ENCODE measurements at places on chromosomes 2 and 18.

DNA sequence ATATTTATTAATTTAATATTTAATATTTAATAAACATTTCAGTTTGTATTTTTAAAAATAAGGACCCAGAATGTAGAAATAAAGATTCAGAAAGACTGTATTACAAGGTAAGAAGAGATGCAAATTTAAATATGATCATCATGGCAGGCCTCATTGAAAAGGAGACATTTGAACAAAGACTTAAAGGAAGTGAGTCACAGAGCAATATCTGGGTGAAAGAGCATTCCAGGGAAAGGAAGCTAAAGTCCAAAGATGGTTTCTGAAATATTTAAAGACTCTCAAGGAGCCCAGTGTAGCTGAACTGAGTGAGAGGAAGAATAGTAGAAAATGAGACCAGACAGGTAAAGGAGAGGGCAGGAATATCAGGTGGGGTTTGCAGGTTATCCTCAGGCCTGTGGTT is 5.9 kb downstream of the SCYGR4 start:
- DNase-seq, result no peak

DNA sequence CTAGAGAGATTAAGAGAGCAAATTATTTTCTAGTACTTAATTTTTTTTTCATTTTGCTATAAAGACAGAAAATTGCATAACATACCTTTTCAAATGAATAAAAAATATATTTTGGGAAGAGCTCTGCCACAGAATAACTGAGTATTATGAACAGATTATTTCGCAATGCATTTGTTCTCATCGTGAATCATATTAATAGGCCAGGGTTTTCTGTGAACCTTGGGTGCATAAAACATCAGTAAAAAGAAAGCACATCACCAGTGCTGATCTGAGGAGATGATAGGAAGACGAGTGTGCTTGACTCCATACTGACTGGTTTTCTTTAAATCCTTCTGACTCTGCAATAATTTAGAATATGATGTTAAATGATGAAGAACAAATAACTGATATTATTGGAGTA is 409.1 kb downstream of the CPS1 start:
- no peak for DNase-seq

DNA sequence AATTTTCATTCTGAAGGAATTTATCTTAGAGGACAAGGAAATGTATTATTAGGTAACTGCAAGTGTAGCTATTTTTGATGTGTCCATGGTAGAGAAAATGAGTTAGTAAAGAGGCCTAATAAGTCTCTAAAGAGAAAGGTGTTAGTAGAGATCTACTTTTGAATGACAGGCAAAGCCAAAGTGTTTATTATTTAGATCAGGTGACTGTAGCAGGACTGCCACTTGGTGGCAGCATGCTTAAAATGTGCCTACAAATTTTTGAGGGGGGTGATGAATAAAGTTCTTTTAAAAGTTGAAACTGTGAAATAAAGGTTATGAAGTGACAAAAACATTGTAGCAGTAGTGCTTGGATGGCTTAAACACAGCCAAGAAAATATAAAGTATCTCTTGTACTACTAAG is 421.5 kb upstream of the MEIS1 start:
- no peak for DNase-seq

GRCh38 chr2:201447086-201447485 is 4.2 kb downstream of the TRAK2 start:
- DNase-seq, result no peak

- no peak for DNase-seq
Observed at GRCh38 chr2:119280680-119281079, 57.0 kb downstream of the STEAP3 start.

Measured in activated T-cell treated with anti-CD3 and anti-CD28 coated beads for 48 hours (primary cell).